Forelimb muscle (tissue), 1 donor: ENCODE measurements at places on chromosomes 5 and 9.

DNA sequence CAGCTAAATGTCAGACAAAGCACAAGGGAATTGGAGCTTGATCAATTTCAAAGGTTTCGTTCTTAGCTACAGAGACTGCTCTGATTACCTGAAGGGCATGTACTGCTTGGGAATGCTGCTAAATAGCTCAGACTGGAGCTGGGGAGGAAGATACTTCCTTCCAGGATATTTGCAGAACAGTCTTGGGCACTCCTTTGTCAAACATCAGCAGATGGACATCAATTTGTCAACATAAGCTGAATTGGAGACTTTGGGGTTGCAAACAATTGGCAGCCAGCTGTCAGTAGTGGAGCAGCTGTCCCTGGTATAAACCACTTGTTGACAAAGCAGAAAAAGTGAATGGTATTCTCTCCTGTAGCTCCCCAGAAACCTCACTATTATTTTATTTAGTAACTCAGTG lies 182.0 kb downstream of the CCDC192 start:
- no peak for DNase-seq

DNA sequence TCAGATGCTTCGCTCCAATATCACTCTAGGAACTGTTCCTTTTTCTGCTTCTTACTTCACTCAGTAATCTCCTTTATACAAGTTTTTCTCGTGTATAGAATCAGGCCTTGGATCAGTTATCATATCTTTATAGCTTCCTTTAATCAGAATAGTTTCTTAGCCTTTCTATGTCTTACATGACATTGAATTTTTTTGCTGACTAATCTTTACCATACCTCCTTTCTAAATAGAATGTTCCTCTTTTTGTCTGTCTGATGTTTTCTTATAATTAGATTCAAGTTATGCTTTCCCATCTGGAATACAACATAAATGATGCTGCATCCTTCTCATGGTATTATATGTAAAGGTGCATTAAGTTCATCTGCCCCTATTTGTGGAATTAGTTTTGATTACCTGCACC lies 40.2 kb upstream of the TYRP1 start:
- DNase-seq = no peak

DNA sequence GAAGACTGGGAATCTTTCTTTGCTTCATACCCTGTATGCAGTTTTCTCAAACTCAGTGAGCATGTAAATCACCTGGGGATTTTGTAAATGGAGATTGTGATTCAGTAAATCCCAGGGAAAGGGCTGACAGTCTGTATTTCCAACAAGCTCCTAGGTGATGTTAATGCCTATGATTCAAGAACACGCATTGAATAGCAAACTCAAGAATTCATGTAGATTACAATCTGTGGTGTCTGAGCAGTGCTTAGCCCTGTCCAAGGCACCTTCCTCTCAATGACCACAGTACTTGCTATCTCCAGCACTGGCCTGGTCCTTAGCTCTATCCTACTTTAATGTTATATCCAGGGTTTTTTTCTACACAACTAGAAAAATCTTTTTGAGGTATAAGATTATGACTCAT lies 721.4 kb upstream of the MEF2C start:
- DNase-seq = no peak

- no peak for DNase-seq
Measured at GRCh38 chr5:31270396-31270795, 76.9 kb downstream of the CDH6 start.

DNA sequence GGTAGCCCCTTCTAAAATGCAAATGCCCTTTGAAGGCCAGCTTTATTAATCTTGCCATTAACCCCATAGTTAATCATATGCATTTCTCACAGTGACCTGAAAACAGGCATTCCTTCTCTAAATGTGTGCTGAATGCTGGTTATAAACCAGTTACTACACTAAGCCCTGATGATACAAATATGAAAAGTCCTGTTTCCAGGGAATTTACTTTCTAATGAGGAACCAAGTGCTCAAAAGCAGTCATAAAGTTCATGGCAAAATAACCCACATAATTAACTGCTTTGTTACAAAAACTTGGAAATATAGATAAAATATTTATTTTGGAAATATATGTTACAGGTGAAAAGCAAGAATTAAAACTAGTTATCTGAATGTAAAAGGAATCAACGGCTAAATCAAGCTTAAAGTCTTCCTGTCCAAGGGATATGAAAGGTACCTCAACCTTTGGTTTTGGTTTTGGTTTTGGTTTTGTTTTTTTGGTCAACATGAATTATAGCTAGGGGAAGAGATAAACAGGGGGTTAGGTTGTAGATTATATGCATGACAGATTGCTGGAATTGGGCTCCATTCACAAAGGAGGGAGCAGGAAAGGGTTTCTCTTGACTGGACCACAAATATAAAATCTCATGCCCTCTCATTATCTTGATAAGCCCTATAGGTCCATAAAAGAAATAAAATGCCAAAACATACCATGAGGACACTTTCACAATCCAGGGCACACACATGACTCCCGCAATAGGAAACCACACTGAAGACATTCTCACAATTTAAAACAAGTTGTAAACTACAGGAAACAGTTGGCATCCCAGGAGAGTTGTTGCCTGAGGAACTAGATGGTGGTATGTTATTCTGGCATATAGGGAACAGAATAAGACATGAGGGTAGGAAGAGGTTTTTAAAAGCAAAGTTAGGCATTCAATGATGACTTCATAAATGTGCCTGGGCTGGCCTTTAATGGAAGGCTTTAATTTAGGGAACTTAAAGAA lies 46.7 kb upstream of the MACIR start:
- DNase-seq = no peak
